ENCODE measurements at places on chromosomes 1 and 21.

- no peak for DNase-seq
Observed at GRCh38 chr21:42086969-42087368, 15.9 kb downstream of the UMODL1 start.

DNA sequence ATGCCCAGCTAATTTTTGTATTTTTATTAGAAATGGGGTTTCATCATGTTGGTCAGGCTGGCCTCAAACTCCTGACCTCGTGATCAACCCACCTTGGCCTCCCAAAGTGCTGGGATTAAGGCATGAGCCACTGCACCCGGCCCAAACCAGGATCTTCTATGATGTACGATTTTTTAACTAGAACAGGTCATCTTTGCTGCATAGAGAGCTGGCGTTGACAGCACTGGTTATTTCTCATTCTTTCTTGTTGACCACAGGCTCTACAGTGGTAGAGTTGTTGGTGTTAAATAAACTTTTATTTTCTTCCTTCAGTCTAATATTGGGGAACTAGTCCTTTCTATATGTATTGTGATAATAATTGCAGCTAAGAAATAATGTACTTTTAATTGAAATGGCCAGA is 3.8 kb upstream of the MAB21L3 start:
- no peak for DNase-seq

GRCh38 chr1:172138634-172139033 is 281.9 kb upstream of the C1orf105 start:
- DNase-seq: no peak

DNA sequence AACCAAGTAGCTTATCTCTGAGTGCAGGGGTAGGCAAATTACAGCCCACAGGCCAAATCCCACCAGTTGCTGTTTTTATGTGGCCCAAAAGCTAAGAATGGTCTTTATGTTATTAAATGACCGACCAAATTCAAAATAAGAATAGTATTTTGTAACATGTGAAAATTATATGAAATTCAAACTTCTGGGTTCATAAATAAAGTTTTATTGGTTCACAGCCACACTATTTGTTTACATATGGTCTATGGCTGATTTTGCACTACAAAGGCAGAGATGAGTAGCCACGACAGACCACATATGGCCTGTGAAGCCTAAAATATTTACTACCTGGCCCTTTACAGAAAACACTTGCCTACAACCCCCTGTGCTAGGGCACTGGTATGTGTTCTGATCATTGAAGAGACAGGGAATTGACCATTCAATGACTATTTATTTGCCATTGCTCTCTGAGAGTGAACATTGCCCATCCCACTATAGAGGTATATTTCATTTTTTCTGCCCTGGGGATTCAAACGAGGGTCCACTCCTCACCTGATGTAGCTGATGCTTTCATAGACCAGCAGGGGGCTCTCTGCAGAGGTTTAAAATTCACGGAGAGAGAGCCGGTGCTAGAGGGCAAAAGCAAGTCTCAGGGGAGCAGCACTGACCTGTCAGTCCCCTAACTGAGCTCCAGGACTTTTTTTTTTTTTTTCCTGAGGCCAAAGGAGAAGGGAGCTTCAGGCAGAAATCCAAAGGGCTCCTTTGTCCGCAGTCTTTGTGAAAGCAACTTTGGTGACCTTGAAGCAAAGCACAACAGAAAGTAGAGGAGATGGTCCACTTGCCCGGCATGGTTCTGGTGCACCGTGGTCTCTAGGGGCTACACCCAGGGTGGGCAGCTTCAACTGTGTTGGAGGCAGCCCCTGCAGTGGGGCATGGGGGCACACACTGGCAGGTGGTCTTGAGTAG is 7.3 kb upstream of the GNL2 start:
- no peak for DNase-seq

DNA sequence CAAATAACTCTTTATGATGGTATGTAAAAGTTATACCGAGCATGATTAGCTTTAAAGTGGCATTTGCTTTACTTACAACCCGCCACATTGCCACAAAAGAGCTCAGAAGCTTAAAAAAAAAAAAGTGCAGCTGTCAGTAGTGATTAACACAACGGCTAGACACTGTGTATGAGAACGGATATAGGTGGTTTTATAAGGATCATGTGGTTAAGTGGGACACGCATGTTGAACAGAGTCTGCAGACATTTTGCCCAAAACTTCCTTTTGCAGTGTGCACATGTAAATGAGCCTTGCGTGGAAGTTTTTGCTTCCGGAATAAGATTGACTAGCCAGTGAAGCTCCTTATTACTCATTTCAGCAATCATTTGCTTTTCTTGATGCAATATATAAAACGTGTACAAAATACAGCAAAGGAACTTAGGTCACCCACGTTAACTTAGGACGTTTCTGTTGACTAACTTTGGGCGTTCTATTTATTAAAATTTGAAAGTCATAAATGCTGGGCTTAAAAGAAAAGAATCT is 58.7 kb upstream of the RGS1 start:
- no peak for DNase-seq

- DNase-seq: no peak
Observed at GRCh38 chr1:10424034-10424433, 6.2 kb upstream of the CENPS start.

GRCh38 chr21:21000591-21001175 is 2.5 kb downstream of the NCAM2 start:
- DNase-seq: no peak

DNA sequence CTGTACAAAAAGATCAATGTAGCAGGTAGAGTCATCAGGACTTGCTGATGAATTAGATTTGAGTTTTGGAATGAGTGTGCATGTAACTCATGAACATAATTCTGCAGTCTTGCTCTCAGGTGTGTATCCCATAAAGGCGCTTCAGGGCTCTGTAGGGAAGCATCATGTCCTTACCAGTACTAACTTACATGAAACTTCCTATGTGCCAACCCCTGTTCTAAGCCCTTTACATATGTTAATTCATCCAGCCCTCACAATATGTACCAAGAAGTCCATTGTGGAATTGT is 2.1 kb upstream of the FCRLB start:
- no peak for DNase-seq

DNA sequence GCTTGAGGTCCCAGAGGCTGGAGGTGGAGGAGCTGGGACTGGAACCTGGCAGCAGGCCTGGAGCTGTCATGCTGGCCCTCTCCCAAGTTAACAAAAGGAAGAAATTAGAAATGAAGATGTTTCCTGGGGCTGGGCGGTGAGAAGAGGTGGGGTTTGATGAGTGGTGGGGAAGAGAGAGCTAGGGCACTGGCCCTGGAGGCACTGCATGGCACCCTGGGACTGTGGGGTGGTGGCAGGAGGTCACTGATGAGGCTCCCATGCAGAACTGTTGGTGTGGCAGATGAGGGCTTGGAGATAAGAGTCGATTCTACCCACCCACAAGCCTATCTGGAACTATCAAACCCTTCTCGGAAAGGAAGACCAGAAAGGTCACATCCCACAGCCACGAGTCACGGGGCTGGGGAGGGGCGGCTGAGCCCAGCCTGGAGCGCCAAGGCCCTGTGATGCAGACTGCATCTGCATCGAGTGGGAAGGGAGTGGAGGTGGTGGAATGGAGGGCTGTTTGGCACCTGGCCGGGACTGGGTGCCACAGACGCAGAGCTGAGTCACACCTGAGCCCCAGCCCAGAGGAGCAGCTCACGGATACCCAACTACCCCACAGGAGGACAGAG is 29.4 kb downstream of the MRPL37 start:
- no peak for DNase-seq

- no peak for DNase-seq
Observed at GRCh38 chr1:207495801-207496792, at the start of gene CR1. CR1 (plus strand) TSS chr1:207496157; CDS start chr1:207496268, 111 bp downstream.

Measured in C1 segment of cervical spinal cord (tissue), 14 donors.